ENCODE measurements at places on chromosomes 2 and 18.

DNA sequence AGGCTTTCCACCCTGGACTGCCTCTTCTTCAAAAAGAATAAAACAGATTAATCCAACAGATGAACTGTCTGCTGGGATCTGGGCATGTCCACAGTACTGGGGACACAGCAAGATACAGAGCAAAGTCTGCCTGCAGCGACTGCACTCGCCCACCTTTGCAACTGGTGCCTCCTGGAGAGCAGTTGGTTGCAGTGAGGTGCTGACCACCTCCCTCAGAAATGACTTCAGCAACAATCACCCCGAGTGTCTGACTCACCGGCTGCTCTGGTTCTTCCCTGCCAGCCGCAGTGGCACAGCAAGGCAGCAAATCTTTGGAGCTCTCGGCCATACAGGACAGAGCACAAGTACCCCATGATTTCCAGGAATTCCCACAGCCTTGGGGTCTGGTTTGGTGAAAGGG, 179.7 kb downstream of the ANAPC1 start:
- DNase-seq, result no peak

GRCh38 chr18:79200546-79201268, 131.5 kb downstream of the ATP9B start:
- no peak for DNase-seq

GRCh38 chr2:239193925-239194677, 206.7 kb downstream of the HDAC4 start:
- DNase-seq, result no peak

DNA sequence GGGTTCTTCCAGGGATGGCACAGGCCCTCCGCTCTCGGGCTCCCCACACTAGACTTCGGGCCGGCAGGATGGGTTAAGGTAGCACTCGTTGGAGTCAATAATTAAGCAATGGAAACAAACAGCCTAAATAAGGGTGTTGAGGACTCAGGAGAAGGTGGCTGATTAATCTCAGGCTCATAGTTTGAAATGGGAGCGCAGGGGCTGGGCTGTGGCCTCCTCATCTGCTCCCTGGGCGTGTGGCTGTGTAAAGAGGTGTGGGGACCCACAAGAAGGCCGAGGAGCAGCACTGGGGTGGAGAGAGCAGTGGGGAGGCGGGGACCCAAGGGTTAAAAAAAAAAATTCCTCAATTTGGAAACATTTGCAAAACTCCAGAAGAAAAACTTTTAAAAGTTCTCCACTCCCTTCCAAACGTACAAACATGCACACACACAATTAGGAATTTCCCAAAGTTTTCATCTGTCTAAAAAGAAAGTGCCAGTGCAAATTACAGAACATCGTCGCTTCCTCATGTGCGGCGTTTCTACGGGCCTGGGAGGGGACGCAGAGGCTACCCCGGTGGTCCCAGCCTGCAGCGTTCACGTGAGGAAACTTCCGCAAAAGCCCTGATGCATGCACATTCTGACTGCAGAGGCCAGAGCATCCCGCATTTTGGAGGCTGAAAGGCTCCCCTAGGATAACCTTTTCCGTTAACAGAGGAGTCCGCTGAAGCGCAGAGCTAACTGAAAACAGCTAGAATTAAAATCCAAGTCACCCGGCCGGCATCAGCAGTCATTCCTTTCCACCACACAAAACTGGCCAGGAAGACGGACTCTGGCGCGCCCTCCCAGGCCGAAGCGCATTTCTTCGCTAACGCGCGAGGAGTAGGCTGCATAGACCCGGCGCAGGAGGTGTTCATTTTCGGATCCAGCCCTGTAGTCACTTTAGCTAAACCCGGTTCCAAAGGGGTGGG, 1.0 kb upstream of the TUBB6 start:
- no peak for DNase-seq

DNA sequence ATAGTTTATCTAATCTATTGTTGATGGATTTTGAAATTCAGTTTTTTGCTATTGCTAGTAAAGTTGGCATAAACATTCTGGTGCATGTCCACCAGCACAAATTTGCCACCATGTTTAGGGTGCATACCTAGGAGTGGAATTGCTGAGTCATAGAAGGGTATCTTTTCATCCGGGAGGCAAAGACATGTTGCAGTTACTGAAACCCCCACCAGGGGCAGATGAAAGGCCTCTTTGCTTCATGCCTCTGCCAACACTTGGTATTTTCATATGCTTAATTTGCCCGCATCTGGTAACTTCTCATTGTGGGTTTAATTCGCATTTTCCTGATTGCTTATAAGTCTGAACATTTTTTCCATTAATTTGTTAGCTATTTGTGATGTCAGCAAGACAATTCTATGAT, 8.2 kb downstream of the DCC start:
- DNase-seq, result no peak

GRCh38 chr18:49026501-49027373, 76.0 kb upstream of the SMAD7 start:
- DNase-seq, result no peak

DNA sequence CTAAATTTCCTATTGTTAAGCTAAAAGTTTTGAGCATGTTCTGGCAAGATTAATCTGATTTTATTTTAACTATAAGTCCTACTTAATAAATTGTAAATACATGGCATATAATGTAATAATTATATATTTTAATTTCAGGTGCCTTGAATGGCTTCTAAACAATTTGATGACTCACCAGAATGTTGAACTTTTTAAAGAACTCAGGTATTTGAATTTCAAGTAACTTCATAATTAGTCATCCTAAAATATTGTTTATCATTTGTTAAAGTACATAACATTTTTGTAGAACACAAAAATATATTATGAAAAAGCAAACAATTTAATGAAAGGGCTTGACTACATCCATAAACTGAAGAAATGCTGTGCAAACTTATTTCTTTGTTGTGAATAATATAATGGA, 14.5 kb downstream of the GMCL1 start:
- DNase-seq, result no peak

GRCh38 chr2:48399828-48400552, 130.0 kb upstream of the STON1 start:
- DNase-seq, result no peak

DNA sequence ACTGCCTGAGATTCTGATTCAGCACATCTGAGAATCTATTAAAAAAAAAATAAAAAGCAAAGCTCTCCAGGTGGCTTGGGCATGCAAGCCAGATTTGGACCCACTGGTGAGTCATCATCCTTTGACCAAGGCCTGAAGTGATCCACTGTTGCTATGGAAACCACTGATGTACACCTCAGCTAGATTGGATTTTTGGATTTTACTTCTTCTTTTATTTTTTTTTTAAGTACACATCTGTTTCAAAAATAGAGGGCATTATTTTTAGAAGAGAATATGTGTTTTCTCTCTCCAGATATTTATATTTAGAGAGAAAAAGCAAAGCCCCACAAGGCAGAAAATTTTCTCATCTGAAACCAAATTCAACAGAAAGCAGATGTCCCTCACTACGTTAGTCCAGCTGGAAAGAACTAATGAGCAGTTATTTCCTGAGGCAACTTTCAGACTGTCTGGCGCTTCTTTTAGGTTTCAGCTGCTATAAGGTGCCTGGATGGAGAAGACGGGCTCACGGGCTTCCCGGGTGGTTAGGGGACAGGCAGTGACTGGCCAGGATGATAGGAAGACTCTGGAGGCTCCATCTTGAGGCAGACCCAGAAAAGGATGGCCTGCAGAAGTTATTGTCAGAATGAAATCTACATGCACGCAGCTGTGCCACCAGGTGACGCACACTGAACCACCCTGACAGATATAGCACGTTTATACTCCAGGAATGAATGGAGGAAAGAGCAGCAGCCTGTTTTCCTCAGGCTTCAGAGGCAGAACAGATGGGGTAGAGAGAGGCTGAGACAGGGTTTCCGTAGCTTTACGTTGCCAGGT, 50.5 kb downstream of the MRPL35 start:
- DNase-seq, result no peak

- DNase-seq, result no peak
Measured at GRCh38 chr2:230794497-230794896, 70.2 kb upstream of the ITM2C start.

GRCh38 chr2:170971071-170971470, 42.0 kb downstream of the GORASP2 start:
- DNase-seq, result no peak

DNA sequence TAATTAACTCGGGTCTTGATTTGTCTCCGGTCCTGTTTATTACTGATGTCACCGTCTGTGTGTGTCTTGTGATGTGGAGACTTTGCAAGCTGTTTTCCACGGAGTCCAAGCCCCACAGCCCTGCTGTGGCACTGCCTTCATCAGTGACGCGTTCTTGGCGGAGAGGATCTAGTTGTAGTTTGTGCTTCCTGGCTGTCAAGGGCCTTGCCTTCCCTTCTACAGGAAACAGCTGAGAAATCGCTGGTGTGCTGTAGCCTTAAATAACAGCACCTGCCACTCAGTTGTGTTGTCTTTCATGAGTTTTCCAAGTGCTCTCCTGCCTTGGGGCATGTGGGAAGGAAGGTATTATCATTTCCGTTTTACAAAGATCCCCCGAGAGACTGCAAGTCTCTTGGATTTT, 26.3 kb downstream of the CTIF start:
- no peak for DNase-seq

GRCh38 chr2:58633613-58634365, 392.7 kb upstream of the FANCL start:
- no peak for DNase-seq

- no peak for DNase-seq
Measured at GRCh38 chr2:17571681-17572080, 31.2 kb downstream of the VSNL1 start.

DNA sequence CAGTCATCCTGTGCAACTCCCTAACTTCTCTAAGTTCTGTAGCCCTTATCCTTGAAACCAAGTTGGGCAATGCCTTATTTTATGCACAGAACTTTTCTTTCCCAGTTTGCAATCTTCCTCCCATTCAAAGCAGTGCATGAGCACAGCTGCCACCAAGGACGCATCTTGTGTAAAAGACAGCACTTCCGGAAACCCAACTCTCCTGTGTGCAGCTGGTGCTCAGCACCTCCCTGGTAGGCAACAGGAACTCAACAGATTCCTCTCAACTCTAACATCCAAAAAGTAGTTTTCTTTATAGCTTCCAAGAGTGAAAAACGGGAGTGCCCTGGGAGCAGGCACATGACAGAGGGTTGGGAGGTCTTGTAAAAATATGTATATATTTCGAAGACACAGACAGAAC, 2.2 kb downstream of the TMEM18 start:
- no peak for DNase-seq
